Nephron progenitor cell (in vitro differentiated cells): ENCODE measurements at places on chromosomes 2 and 18.

DNA sequence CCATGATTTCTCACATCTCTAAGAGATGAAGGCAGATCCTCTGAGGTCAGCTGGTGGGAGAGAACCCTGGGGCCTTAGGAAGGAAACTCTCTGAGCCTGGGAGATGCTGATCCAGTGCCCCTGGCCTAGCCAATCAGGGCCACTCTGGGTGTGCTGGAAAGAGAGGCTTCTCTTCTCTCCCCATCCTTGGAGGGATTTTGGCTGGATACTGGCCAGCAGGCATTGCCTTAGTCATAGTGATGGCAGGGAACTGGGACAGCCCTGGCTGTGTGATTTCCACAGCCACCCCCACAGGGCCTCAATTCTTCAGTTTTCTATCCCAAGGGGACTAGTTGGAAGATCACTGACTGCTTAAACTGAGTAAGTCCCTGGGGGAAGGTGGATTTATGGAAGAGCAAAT lies 26.6 kb upstream of the PLB1 start:
- DNase-seq, result no peak

- no peak for DNase-seq
These were observed 9.8 kb downstream of the RMDN2 start for GRCh38 chr2:37934591-37935513.

DNA sequence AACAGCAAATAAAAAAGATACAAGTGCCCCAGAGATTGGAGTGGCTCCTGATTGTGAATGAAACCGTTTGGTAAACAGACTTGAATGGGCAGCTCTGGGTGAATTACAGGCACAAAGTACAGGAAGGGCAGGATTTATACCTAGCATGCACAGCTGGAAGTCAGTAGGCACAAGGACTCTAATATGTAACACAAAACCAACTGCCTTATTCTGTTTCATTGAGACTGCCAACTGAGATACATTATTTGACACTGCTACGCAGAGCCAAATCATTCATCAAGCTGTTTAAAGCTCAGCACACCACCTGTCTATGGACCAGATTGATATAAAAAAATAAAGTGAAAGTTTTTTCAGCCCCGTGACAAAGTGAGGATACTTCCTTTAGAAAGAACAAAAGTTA lies 541.2 kb downstream of the NUP35 start:
- no peak for DNase-seq

- DNase-seq, result no peak
These were observed 60.5 kb upstream of the PXDN start for GRCh38 chr2:1804865-1805264.

GRCh38 chr2:71453404-71454220 lies at the start of gene DYSF:
DYSF (plus strand) TSS chr2:71453561.
- peak; percentile 79 for DNase-seq

DNA sequence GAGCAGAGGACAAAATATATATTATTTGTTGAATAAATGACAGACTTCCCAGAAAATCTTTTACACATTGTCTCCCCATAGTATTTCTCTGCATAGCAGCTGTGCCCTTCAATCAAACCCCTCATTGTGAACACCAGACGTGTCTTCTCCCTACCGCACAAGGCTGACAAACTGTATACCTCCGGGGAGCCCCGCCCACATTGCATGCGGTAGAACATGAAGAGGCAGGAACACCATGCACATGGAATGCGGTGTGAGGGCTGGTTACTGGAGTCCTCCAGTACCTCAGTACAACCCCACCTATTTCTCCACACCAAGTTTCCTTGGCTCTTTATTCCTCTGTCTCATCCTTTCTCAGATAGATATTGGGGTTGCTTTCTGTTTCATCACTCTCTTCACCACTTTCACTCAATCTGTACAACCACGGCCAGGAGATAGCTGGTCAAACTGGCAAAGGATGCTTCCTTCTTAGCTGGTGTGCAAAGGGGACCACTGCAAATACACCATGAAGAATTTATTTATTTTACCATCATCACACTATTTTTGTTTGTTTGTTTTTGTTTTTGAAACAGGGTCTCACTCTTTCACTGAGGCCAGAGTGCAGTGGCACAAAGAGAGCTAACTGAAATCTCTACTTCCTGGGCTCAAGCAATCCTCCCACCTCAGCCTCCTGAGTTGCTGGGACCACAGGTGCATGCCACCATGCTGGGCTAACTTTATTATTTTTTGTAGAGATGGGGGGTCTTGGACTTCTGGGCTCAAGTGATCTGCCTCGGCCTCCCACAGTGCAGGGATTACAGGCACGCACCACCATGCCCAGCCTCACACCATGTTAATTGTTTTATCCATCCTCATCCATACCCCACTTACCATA lies 2.3 kb upstream of the NBAS start:
- DNase-seq, result no peak

- no peak for DNase-seq
These were observed 171.1 kb upstream of the CCDC150 start for GRCh38 chr2:196468394-196468793.

DNA sequence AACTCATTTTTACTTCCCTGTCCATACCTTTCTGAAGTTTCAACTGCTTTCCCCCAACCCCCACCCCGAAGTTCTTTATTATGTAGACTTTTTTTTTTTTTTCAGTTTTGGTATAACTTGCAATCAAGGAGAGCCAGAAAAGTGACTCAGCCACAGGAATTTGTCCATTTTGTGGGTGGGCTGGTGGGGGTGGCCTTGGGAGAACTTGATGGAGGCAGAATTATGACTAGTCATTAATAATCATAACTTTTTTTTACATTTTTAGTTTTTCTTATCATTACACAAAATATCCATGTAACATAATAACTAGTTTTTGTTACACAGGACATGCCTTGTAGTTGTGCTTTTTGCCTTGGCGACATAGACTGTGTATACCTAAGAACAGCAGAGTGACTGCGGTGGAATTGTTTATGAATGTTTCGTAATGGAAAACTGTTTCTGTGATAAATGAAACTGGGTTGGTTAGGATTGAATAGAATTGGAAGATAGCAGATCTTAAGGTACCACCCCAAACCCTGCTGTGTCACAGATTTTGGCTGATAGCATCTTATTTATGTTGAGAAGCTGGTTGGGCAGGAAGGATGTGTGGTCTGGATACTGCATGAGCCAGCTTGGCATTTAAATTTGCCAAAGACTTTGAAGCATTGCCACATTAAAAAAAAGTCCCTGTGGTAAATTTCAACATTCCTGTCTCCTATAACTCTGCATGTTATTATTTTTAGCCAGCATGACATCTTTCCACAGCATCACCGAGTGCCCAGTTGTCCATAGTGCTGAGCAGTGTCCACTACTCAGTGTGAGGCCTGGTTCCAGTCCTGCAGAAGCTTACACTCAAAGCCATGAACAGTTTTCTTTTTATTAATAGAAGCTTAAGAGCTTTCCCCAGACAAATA lies 30.7 kb downstream of the LYPD6B start:
- DNase-seq, result no peak

GRCh38 chr2:152513681-152514080 lies 178.7 kb downstream of the FMNL2 start:
- DNase-seq, result no peak

DNA sequence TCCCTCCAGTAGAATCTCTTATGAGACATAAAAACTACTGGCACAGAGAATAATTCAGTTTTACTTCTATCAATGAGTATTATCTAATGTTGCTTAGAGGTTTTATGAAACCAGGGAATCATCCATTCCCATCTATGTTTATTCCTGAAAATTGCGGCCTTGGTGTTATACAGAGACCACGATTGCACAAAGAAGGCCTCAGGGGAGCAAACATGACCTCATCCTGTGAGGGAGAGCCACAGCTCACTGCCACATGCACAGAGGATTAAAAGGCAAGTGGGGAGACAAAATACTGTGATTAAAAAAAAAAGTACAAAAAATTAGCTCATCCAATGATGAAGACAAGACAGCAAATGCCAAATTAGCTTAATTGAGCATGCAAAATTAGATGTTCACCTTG lies 111.8 kb upstream of the SLC35G4 start:
- DNase-seq, result no peak

DNA sequence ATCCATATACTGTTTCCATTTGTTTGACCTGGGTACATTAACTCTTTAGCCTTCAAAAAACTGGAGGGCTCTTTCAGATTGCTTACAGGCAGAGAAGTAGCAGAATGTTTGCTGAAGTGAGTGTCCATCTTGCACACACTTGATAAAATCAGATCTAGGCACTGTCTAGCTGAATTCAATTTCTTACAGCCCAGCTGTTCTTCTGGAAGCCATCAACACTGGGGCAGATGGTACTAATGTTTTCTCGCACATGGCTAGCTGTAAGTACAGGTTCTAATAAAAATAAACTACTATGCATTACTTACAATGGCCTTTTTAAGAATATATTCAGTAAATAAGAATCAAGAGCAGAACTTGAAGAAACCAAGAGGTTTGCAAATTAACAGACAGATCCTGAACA lies 175.9 kb downstream of the NBAS start:
- DNase-seq, result no peak

GRCh38 chr18:40072761-40073160 lies 1882.3 kb upstream of the PIK3C3 start:
- no peak for DNase-seq

GRCh38 chr2:20919297-20919800 lies 96.4 kb upstream of the LDAH start:
- no peak for DNase-seq

- no peak for DNase-seq
These were observed 18.7 kb upstream of the SLC1A4 start for GRCh38 chr2:64970495-64970894.

- DNase-seq, result no peak
These were observed 77.9 kb downstream of the EML6 start for GRCh38 chr2:54801352-54801751.

DNA sequence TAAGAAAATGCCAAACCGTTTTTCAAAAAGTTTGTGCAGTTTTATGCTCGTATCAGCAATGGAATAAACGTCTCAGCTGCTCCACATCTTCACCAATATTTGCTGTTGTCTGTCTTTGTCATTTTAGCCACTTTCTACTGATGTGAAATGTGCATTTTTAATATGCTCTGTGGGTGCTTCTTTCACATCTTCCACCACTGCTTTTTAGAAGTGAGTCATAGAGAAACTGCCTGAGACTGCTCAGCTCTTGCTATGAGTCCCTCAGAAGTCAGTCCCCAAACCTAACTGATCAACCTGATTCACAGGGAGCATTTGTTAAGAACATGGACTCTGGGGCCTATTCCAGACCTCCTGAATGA lies 41.0 kb upstream of the EPC2 start:
- DNase-seq, result no peak

GRCh38 chr2:13616059-13616458 lies 899.3 kb downstream of the TRIB2 start:
- DNase-seq, result no peak
